Cardiac ventricle fibroblast (primary cell): ENCODE measurements at places on chromosomes 12 and 14. TPM values are rescaled to one million over a fixed set of nuclear protein-coding genes. Genes with fewer than 3 reads are reported as not detected.

The LPAR5 gene
- not detected in 2 replicates for total RNA-seq

The SLC25A21 gene
- 0.44 TPM in 1 of 2 replicates, not detected in the other for total RNA-seq

The ARHGAP9 gene
- total RNA-seq = not detected in 2 replicates

The SYT10 gene
- not detected in 2 replicates for total RNA-seq

The IL22 gene
- not detected in 2 replicates for total RNA-seq

The KCNMB4 gene
- 1.9 and 2.4 TPM in 2 replicates for total RNA-seq

The HCAR2 gene
- total RNA-seq = not detected in 2 replicates

The RARG gene
- total RNA-seq = 15.8 and 16.4 TPM in 2 replicates

The NEUROD4 gene
- total RNA-seq = not detected in 2 replicates

The KRT3 gene
- total RNA-seq = not detected in 2 replicates

The MANSC1 gene
- 6.4 and 9.8 TPM in 2 replicates for total RNA-seq

The CD163 gene
- not detected in 2 replicates for total RNA-seq

The PLA2G1B gene
- not detected in 2 replicates for total RNA-seq

The RHEBL1 gene
- total RNA-seq = 0.20 TPM in 1 of 2 replicates, not detected in the other

The METTL1 gene
- 10.1 and 13.0 TPM in 2 replicates for total RNA-seq

The PRB2 gene
- total RNA-seq = not detected in 2 replicates

The TAOK3 gene
- total RNA-seq = 13.5 and 14.3 TPM in 2 replicates

The MYO1A gene
- not detected in 2 replicates for total RNA-seq

The PRKD1 gene
- 18.7 and 23.9 TPM in 2 replicates for total RNA-seq

The PPM1H gene
- 1.7 and 2.7 TPM in 2 replicates for total RNA-seq

The CPNE6 gene
- total RNA-seq = not detected in 2 replicates

The CIROP gene
- 0.69 and 0.83 TPM in 2 replicates for total RNA-seq

The PLD4 gene
- 0.05 TPM in 1 of 2 replicates, not detected in the other for total RNA-seq

The LUM gene
- total RNA-seq = 747 and 759 TPM in 2 replicates

The SLC2A14 gene
- total RNA-seq = not detected in 2 replicates

The SYNE3 gene
- 34.0 and 36.8 TPM in 2 replicates for total RNA-seq

The GEMIN2 gene
- 16.1 and 21.0 TPM in 2 replicates for total RNA-seq

The PRICKLE1 gene
- total RNA-seq = 12.3 and 16.7 TPM in 2 replicates

The OR4N2 gene
- total RNA-seq = not detected in 2 replicates

The VPS37B gene
- 24.5 and 25.8 TPM in 2 replicates for total RNA-seq

The CLEC2B gene
- total RNA-seq = 24.3 and 29.7 TPM in 2 replicates

The FZD10 gene
- total RNA-seq = 0.19 TPM in 1 of 2 replicates, not detected in the other

The PIANP gene
- total RNA-seq = not detected in 2 replicates

The KRT7 gene
- 3.4 and 6.3 TPM in 2 replicates for total RNA-seq

The SLC7A7 gene
- 2.9 and 5.5 TPM in 2 replicates for total RNA-seq

The GNB3 gene
- 0.20 and 2.4 TPM in 2 replicates for total RNA-seq

The RAN gene
- total RNA-seq = 222 and 233 TPM in 2 replicates

The GYS2 gene
- total RNA-seq = not detected in 2 replicates

The ESYT1 gene
- 112 and 122 TPM in 2 replicates for total RNA-seq

The KLHL33 gene
- total RNA-seq = 0.31 TPM in 1 of 2 replicates, not detected in the other

The FGD6 gene
- total RNA-seq = 3.3 and 4.2 TPM in 2 replicates

The PKP2 gene
- 7.3 and 9.8 TPM in 2 replicates for total RNA-seq

The SSPN gene
- 7.2 and 8.2 TPM in 2 replicates for total RNA-seq

The BDKRB2 gene
- 6.0 and 6.7 TPM in 2 replicates for total RNA-seq

The HHIPL1 gene
- total RNA-seq = 3.9 and 6.6 TPM in 2 replicates

The PMCH gene
- total RNA-seq = not detected in 2 replicates

The TOMM20L gene
- not detected in 2 replicates for total RNA-seq

The CCDC38 gene
- not detected in 2 replicates for total RNA-seq

The KRT78 gene
- total RNA-seq = not detected in 2 replicates

The RAD9B gene
- total RNA-seq = 0.05 TPM in 1 of 2 replicates, not detected in the other

The ABCC9 gene
- total RNA-seq = 3.6 and 4.1 TPM in 2 replicates

The M6PR gene
- 50.9 and 76.0 TPM in 2 replicates for total RNA-seq

The ART4 gene
- 12.4 and 15.6 TPM in 2 replicates for total RNA-seq

The SAMD15 gene
- 1.6 and 2.2 TPM in 2 replicates for total RNA-seq

The VSIG10 gene
- 6.2 and 11.9 TPM in 2 replicates for total RNA-seq

The FAM161B gene
- 3.1 and 3.9 TPM in 2 replicates for total RNA-seq

The TAS2R7 gene
- not detected in 2 replicates for total RNA-seq
